ENCODE measurements at places on chromosomes 4 and X.

GRCh38 chrX:120568035-120568434, 7.3 kb upstream of the CUL4B start:
- H3K36me3 ChIP-seq = no peaks in the 10 kb centered on the region
- no peak overlapping the region for H3K27ac ChIP-seq
- DNase-seq = no peak
- no peaks in the 10 kb centered on the region for H3K27me3 ChIP-seq

DNA sequence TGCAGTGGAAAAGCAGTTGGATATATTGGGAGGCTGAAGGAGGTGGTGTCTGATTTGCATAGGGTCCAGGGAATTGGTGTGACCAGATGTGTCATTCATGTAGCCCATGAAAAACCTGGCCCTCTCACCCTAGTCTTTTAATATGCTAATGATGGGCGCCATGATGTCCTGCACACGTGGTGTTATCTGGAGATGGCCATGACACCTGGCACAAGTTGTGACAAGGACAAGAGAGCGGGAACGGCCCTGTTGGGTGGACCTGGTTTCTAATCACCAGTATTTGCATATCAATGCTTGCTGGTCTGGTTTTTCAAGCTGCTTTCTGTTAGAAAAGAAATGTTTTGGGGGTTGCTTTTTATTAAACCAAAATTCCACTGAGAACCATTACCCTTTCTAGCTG, 87.4 kb downstream of the ZXDA start:
- no peaks in the 10 kb centered on the region for H3K27me3 ChIP-seq
- no peak overlapping the region for H3K4me3 ChIP-seq
- H3K4me1 ChIP-seq = no peaks in the 10 kb centered on the region
- H3K27ac ChIP-seq = no peak overlapping the region
- no peaks in the 10 kb centered on the region for H3K36me3 ChIP-seq

DNA sequence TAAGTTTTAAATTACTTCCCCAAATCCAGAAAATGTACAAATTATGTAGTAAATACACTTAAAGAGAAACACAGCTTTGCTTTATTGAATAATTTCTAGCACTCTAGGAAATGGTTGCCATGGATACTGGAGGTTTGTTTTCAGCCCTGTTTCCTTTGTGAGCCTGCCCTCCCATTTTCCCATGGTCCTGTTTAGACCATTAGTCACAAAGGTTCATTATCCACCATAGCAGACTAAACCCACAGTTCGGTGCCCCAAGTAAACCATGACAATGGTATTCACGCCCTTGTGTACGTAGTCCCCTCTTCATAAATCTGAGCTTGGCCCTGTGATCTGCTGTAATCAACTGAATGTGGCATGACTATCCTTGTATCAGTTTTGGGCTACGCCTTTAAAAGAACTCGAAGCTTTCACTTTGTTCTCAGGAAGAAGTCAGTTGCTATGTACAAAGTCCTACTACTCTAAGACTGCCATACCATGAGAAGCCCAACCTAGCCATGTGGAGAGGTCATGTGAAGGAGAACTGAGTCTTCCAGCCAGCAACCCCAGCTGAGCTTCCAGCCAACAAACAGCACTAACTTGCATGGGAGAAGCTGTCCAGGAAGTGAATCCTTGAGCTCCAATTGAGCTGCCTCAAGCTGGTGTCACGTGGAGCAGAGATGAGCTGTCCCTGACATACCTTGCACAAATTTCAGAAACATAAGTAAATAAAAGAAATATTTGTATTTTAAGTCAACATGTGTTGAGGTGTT, 300.4 kb downstream of the LDB2 start:
- H3K27me3 ChIP-seq = no peaks in the 10 kb centered on the region
- no peaks in the 10 kb centered on the region for H3K4me1 ChIP-seq
- no peak overlapping the region for H3K27ac ChIP-seq
- no peaks in the 10 kb centered on the region for H3K36me3 ChIP-seq
- no peak for DNase-seq

GRCh38 chr4:154019811-154020210, 230.9 kb upstream of the SFRP2 start:
- no peaks in the 10 kb centered on the region for H3K4me1 ChIP-seq
- no peak overlapping the region for H3K27ac ChIP-seq
- DNase-seq = no peak
- H3K27me3 ChIP-seq = no peaks in the 10 kb centered on the region
- H3K36me3 ChIP-seq = no peaks in the 10 kb centered on the region

GRCh38 chr4:155392481-155393184, 15.9 kb upstream of the MAP9 start:
- H3K27me3 ChIP-seq = no peaks in the 10 kb centered on the region
- no peak overlapping the region for H3K27ac ChIP-seq
- H3K4me1 ChIP-seq = no peaks in the 10 kb centered on the region
- DNase-seq = no peak
- H3K4me3 ChIP-seq = no peak overlapping the region

GRCh38 chr4:71141125-71141524, 147.7 kb downstream of the DCK start:
- H3K4me1 ChIP-seq = no peaks in the 10 kb centered on the region
- H3K27me3 ChIP-seq = no peaks in the 10 kb centered on the region
- no peak overlapping the region for H3K4me3 ChIP-seq
- no peaks in the 10 kb centered on the region for H3K36me3 ChIP-seq
- no peak overlapping the region for H3K27ac ChIP-seq
- DNase-seq = no peak

DNA sequence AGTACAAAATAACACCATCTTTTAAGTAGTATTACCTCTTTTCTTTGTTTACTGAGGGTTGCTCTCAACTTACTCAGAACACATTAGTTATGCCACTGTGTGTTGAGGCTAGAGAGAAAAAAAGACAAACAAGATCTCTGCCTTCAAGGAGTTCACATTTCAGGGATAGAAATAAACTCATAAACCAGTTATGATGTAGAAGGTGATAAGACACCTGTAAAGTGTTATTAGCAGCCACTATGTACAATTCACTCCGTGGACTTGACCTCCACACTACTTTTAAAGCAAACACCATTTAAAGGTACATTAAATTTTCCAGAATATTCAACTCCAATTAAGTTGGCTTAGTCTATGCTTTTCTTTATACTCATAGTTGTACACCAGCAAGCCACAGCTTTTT, 278.0 kb downstream of the PDGFC start:
- H3K36me3 ChIP-seq = no peaks in the 10 kb centered on the region
- no peaks in the 10 kb centered on the region for H3K27me3 ChIP-seq
- H3K27ac ChIP-seq = no peak overlapping the region
- DNase-seq = no peak
- H3K4me1 ChIP-seq = peaks cover 5% of the 10 kb centered on the region

DNA sequence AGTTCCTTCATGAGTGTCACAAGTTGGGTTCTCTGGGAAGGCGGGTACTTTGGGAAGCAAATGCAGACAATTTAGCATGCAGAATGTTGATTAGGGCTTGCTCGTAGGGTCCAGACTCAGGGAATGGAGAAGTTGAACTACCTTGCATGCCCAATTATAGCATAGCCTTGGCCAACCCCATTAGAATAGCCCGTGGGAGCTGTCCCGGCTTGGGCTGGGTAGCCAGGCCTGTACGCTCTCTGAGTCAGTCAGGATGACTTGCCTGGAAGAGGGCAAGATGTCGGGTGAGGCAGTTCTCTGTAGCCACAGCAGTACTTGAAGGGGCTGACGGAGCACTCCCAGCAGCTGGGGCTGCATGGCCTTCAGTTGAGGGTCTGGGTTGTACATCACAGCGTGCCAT, 19.5 kb downstream of the KIAA0232 start:
- no peaks in the 10 kb centered on the region for H3K27me3 ChIP-seq
- H3K27ac ChIP-seq = no peak overlapping the region
- no peak overlapping the region for H3K4me3 ChIP-seq
- DNase-seq = no peak

GRCh38 chr4:55887594-55887993, 34.1 kb downstream of the EXOC1 start:
- H3K27ac ChIP-seq = no peak overlapping the region
- no peak overlapping the region for H3K4me3 ChIP-seq
- H3K27me3 ChIP-seq = no peaks in the 10 kb centered on the region

DNA sequence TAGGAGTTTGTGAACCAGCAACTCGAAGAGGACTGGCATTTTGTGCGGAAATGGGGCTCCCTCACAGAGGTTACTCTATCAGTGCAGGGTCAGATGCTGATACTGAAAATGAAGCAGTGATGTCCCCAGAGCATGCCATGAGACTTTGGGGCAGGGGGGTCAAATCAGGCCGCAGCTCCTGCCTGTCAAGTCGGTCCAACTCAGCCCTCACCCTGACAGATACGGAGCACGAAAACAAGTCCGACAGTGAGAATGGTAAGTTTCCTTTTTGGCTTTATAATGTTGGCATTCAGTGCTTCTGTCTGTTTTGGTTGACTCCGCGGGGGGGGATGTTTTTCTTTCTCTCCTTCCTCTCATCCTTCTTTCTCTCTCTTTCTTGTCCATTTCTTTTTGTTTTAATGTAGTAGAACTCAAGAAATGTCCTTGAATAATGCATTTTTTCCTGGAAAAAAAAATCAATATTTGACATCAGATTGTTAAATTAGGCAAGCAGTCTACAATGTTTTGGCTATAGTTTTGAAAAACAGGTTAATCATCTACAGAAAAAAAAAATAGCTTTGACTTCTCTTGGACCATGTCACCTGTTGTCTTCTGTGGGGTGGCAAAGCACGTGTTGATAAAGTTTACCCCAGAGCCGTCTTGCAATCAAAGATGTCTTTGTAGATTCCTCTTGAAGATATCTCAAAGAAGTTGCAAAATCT, 103.6 kb downstream of the TENM3 start:
- DNase-seq = no peak
- H3K27me3 ChIP-seq = no peaks in the 10 kb centered on the region
- H3K4me3 ChIP-seq = no peak overlapping the region
- H3K27ac ChIP-seq = no peak overlapping the region

- H3K27ac ChIP-seq = peak overlapping the region; percentile 48
- no peak overlapping the region for H3K4me3 ChIP-seq
- H3K4me1 ChIP-seq = no peaks in the 10 kb centered on the region
Measured at GRCh38 chr4:140995058-140995457, 138.2 kb downstream of the RNF150 start.

- no peak for DNase-seq
- peaks cover 1% of the 10 kb centered on the region for H3K4me1 ChIP-seq
- no peaks in the 10 kb centered on the region for H3K36me3 ChIP-seq
- no peak overlapping the region for H3K27ac ChIP-seq
- no peaks in the 10 kb centered on the region for H3K27me3 ChIP-seq
- no peak overlapping the region for H3K4me3 ChIP-seq
Measured at GRCh38 chr4:142925161-142925560, 79.1 kb upstream of the INPP4B start.

DNA sequence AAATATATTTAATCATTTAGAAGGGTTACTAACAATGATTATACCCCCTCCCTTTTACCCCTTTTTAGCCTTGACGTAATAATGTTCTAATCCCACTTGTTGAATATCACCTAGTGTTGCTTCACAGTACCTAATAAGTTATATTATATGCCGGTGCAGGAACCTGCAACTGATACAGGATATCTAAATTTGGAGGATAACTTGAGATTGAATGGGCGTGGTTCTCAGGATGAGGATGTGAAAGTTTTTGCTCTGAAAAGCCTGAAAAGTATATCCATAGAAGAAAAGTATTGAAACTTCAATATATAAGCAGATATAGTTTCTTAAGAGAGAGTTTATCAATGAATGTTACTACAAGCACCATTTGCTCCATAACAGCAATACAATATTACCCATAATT, 59.8 kb downstream of the ZNF711 start:
- no peaks in the 10 kb centered on the region for H3K36me3 ChIP-seq
- no peaks in the 10 kb centered on the region for H3K27me3 ChIP-seq
- no peak for DNase-seq
- no peak overlapping the region for H3K4me3 ChIP-seq
- H3K27ac ChIP-seq = no peak overlapping the region
- no peaks in the 10 kb centered on the region for H3K4me1 ChIP-seq

DNA sequence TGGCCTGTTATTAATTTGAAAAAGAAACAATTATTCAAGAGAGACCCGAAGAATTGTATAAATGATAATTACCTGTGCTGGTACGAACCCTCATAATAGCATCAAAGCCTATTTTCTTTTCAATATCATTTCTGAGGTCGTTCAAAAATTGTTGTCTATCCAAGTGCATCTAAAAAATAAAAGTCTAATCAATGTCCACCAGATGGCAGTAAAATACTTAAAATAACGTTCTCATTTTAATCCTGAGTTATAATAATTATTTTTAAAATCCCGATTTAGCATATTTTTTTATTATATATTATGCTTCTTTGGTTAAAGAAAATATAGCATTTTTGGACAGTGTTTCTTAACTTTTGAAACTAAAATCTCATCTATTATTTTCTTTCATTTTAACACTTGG, 55.7 kb downstream of the METTL14 start:
- no peak overlapping the region for H3K4me3 ChIP-seq
- no peak for DNase-seq
- peaks cover 2% of the 10 kb centered on the region for H3K4me1 ChIP-seq
- peaks cover 2% of the 10 kb centered on the region for H3K36me3 ChIP-seq
- H3K27me3 ChIP-seq = no peaks in the 10 kb centered on the region

DNA sequence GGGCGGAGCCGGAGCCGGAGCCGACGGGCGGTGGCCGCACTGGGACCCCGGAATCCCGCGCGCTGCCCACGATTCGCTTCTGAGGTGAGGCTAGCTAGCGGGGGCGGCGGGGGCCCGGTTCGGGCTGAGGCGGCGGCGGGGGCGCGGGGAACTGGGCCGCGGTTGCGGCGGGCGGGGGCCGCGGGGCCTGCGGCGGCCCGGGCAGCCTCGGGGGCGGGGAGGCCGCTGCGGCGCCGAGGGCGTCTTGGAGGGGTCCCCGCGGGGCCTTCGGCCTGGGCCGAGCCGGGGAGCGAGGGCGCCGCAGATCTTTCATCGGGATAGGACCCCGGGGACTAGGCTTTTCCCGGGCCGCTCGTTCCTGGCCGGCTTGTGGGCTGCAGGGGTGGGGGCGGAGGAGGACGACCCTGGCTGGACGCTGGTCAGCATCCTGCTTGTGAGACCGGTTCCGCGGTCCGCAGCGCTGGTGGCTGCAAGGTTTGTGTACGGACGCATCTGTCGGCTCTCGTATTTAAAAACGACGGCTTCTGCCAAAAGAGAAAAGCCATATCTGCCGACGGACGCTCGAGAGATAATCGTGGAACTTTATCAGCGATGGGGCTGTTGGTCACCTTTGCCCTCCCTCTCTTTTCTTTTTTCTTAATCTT, 419 bp downstream of the ADD1 start:
- H3K27ac ChIP-seq = peak overlapping the region; percentile 57
- H3K36me3 ChIP-seq = no peaks in the 10 kb centered on the region
- H3K27me3 ChIP-seq = no peaks in the 10 kb centered on the region
- peak overlapping the region; percentile 94 for H3K4me3 ChIP-seq

GRCh38 chr4:185773419-185773818, 38.6 kb downstream of the SORBS2 start:
- no peaks in the 10 kb centered on the region for H3K36me3 ChIP-seq
- H3K27ac ChIP-seq = peak overlapping the region; percentile 72
- peaks cover 1% of the 10 kb centered on the region for H3K4me1 ChIP-seq

- no peaks in the 10 kb centered on the region for H3K27me3 ChIP-seq
- no peak overlapping the region for H3K4me3 ChIP-seq
- H3K27ac ChIP-seq = no peak overlapping the region
- H3K4me1 ChIP-seq = no peaks in the 10 kb centered on the region
- H3K36me3 ChIP-seq = no peaks in the 10 kb centered on the region
Measured at GRCh38 chr4:125639182-125639621, 324.4 kb downstream of the FAT4 start.
